Mammary epithelial cell (primary cell): ENCODE measurements at places on chromosomes 12 and 14.

DNA sequence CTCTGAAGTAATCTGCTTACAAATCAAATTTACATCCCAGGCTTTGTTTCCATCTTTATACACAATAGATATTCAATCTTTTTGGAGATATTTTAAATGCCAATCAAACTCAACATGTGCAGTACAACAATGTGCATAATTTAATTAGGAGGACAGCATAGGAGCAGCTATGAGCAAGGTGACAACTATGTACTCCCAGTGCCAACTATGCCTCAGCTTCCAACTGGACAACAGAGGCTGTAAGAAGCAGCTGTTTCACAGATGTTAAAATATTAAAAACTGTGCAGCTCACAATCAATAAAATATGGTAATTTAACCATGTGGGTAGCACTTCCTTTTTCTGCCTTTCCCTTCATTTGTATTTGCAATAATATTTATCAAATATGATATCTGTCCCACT, 99.9 kb downstream of the ST8SIA1 start:
- no peak for DNase-seq

- no peak for DNase-seq
These were observed 365.3 kb downstream of the ZFP36L1 start for GRCh38 chr14:68427550-68427890.

DNA sequence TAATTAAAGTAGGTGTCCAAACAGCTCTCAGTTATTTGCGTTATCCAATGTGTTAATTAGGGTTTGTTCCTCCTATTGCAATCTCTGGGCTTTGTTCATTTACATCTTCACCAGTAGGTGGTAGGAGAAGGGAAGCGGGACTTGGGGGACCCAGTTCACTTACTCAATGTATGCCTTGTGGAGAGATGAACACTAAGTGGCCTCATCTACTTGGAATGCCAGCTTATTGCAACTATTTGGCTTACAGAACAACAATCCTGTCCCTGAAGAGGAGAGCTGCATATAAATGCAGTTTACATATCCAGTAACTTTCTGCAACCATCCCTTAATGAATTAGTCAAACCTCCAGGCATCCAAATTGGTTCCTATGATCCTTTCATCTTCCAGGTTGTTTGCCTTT, 417.1 kb upstream of the CCDC196 start:
- no peak for DNase-seq

- DNase-seq: no peak
These were observed 96.2 kb downstream of the KICS2 start for GRCh38 chr12:64125913-64126312.

GRCh38 chr12:50086148-50086547, 1.0 kb downstream of the SMARCD1 start:
- DNase-seq: peak; percentile 44

DNA sequence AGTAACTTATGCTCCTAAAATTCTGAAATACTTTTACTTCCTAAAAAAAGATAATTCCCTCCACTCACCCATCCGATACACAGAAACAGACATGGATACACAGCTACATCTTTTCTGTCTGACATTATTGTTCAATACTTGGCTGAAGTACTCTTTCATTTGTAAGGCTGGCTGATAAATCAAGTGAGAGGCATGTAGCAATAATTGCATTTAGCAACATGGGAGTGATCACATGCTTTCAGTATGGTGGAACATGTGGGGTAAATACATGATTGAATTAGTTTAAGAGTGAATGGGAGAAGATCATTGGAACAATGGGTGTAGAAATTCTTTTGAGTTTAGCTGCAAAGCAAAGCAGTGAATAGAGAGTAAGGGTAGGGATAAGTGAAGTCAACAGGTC, 25.6 kb downstream of the PTPRQ start:
- DNase-seq: no peak

GRCh38 chr14:77579065-77579464, 37.4 kb downstream of the SPTLC2 start:
- no peak for DNase-seq

- DNase-seq: no peak
These were observed 4.5 kb downstream of the KRT83 start for GRCh38 chr12:52316701-52317100.

DNA sequence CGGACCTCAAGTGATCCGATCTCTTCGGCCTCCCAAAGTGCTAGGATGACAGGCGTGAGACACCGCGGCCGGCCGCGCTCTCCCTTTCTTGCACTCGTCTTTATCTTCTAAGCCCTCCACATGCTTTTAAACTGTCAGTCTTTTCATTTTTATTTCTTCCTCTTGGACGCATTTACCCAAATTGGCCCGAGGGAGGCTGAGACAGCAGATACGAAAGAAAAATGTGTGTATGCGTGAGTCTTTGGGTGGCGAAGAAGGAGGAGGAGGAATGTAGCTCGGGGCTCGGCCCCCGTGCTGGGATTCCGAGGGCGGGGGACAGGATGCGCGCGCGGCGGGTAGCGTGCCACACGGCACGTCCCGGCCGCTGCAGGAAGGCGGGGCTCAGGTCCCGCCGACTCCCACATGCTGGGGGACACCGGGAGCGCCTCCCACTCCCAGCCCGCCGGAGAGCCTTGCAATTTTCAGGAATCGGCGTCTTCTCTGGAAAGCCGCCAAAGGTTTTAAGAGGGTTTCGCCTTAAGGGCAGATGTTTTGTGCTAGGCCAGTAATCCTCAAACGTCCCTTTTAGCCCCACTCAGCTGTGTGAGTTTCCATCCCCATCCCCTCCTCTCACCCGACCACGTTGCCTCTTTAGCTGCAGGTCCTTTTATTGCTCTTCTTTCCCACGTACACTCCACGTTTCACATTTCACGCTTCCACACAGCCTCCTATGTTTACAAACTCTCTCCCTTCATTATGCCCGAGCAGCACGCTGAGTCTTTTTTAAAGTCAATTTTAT, 34.7 kb upstream of the SLC2A3 start:
- peak; percentile 87 for DNase-seq

DNA sequence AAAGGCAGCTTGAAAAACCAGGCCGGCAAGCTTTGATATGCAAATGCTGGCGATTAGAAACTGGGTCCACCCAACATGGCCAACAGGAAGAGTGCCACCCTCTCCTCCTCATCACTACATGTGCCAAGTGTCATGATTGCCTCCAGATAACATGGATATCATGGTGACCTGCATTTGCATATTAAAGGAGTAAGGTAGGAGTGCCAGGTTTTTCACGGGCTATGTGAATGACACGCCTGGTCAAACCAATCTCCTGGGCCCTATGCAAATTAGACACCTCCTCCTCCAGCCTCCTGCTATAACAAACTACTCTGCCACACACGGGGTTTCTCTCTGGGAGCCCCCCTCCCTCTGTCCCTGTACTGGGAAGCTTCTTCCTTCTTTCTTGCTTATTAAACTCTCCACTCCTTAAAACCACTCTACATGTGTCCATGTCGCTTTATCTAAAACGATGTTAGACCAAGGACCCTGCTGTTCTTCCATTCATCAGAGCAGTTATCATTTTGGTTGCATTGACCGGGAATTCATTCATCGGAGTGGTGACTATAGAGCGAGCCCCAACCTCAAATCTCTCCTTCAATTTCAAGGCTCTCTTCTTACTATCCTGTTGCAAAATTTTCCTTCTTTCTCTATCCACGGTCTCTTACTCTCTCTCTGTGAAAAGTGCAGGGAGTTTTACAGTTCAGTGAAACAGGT, 27.5 kb downstream of the APOBEC1 start:
- no peak for DNase-seq
